Epithelial cell of proximal tubule (primary cell): ENCODE measurements at places on chromosomes 7 and 10. TPM values are rescaled to one million over a fixed set of nuclear protein-coding genes. Genes with fewer than 3 reads are reported as not detected.
A peak's percentile ranks its signal among the peaks of the same experiment; 100 is the strongest.

- no peak for DNase-seq
These were observed 150.5 kb upstream of the GPR26 start for GRCh38 chr10:123515661-123516060.

GRCh38 chr10:48769706-48770435, 85.2 kb downstream of the WDFY4 start:
- no peak for DNase-seq

- no peak for DNase-seq
These were observed 5.9 kb downstream of the TNKS2 start for GRCh38 chr10:91804126-91804510.

- no peak for DNase-seq
These were observed 59.1 kb upstream of the INPP5A start for GRCh38 chr10:132478341-132479023.

GRCh38 chr10:4070921-4071660, 286.1 kb upstream of the KLF6 start:
- DNase-seq, result no peak

DNA sequence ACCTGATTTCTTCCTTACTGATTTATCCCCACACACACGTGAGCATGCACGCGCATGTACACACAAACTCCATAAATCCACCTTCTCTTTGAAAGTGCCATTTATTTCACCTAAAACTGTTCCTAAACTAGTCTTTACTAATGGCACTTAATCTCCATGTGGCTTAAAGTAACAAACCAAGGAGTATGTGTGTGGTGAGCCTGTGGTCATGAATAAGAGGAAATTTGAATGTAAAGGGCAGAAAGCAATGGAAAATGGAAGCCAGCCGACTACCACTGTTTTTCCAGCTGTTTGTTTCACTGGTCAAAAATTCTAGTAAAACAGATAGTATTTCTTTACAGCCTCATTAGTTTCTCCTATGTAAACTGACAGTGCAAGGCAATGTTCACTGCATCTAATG, 23.8 kb downstream of the SEMA3C start:
- no peak for DNase-seq

DNA sequence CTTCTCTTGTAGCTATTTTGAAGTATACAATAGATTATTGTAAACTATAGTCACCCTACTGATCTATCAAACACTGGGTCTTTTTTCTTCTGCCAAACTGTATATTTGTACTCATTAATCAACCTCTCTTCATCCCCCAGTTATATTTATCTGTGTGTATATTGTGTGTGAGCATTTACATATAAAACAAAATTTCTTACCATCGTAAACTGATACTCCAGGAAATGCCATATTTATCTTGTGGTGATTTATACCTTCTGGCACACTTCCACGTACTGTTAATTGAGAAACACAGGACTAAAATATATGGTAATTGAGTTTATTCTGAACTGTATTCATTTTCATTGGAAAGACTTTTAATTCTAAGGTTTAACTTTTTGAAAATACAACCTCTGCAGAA, 18.9 kb downstream of the ANLN start:
- DNase-seq, result no peak

DNA sequence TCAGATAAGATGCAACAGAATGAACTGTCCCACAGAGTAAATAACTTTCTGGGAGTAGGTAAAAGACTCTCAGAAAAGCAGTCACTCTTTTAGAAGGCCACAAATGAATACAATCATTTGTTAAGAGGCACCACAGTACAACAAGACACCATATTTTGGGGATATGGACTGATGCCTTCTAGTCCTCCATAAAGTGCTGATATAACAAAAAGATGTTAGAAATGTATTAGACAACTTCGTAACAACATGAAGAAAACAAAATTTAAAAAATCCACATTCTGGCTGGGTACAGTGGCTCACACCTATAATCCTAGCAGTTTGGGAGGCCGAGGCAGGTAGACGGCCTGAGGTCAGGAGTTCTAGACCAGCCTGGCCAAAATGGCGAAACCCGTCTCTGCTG, 111.3 kb downstream of the HIPK2 start:
- DNase-seq, result no peak

DNA sequence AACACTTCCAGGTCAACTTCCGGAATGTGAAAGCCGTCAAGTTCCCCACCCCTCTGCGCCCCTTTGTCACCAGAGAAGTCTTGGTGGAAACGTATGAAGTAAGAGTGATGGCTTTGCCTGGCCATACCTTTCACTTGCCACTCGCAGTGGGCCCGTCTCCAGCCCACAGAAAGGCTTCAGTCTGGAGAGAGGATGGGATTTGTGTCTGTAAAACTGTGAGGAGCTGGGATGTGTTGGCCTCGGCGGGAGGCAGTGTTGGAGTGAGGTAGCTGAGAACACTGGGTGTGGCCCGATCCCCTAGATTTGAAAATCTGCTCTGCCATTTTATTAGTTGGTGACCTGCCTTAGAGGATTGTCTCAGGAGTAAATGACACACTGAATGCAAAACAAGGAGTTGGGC, 6.4 kb downstream of the ADCK2 start:
- no peak for DNase-seq

GRCh38 chr10:89393898-89394297, 1.5 kb downstream of the IFIT1 start:
- no peak for DNase-seq

GRCh38 chr10:49605939-49606509, 4.1 kb upstream of the SLC18A3 start:
- DNase-seq, result no peak

DNA sequence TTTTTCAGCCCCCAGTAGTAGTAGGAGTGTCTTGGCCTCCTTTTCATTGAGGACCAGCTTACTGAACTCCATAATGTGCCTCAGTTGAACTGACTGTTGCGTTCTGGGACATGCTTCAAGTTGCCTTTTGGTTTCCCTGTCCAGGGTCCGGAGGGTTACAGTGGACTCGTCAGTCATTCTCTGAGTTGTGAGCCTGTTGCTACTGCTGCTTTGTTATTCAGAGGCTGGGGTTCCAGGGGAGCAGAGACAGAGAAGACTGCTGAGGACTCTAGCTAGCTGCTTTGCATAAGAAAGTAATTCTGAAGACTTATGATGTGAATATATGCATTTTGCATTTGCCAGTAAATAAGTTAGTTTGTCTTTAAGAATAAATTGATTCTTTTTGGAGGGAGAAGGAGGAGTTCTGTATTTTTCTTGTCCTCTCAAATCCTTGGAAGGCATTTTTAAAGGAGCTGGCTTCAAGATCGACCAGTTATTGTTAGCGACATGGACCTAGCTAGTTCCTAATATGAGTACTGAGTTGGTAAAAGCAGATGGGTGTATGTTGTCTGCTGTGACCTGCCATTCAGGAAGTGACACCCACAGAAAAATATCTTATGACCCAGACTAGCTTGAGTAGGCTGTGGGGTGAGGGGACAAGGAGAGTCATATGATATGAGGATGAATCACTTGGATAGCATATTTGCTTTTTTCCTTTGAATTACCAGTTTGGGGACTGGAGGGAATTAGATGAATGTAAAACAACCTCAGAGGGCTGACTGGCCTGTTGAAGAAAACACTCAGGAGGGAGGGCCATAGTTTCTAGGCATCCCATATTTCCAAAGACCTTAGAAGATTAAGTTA, 8.3 kb downstream of the PI4K2A start:
- DNase-seq, result peak; percentile 63

GRCh38 chr10:61410353-61411070, 42.7 kb downstream of the TMEM26 start:
- no peak for DNase-seq

DNA sequence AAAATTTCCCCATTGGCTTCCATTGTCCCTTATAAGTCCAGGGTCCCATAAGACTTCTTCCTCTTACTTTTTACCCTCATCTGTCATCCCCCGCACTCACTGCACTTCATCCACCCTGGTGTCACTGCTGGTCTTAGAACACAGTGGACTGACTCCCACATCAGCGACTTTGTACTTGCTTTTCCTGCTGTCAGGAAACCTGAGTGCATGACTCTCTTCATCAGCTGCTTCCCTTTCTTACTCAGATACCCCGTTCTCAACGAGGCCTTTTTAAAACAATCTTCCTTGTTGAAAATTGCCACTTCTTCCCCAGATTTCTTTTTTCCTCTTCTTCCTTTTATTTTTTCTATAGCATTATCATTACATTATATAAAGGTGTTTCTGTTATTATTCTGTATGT, 305.4 kb downstream of the SDK1 start:
- DNase-seq, result no peak

- DNase-seq, result no peak
These were observed 119.0 kb upstream of the SORCS3 start for GRCh38 chr10:104521901-104522694.

DNA sequence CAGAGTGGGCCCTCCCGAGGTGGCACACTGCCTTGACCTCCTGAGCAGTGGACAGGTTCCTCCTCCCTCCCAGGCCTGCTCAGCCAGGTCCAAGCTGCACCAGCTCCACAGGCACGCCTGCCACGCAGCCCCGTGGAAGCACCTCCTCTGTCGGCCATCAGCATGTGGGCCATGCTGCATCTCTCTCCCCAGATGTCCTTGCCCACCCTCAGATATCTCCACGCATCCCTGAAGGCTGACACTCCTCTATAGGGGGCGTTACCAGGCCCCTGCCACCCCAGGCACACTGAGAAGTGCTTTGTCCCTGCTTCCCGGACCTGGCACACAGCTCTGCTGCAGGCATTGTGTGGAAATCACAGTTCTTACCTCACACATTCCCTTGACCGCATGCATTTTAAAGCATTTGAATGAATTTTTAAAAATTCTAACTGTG, 598.5 kb downstream of the SDK1 start:
- DNase-seq, result no peak

DNA sequence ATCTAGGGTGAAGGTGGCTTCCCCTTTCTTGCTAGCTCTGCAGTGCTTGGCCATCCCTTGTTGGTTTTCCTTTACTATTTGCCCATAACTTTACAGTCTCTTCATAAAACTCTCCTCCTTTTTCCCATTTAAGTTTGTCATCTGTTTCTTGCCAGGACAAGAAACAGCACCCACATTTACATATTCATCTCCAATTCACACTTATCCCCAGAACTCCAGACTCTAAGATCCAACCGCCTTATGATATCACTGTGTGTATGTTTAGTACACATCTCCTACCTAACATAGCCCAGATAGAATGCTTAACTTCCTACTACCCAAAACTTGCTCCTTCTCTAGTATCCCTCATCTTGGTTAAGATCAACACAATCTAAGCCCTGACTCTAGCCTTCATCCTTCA, 622.2 kb downstream of the KCNMA1 start:
- no peak for DNase-seq

GRCh38 chr7:45695249-45695995, 121.3 kb downstream of the ADCY1 start:
- DNase-seq, result no peak

GRCh38 chr10:91909117-91909677, at the start of gene FGFBP3:
FGFBP3 (minus strand) TSS chr10:91909486; CDS start chr10:91908969, 517 bp downstream.
- no peak for DNase-seq

DNA sequence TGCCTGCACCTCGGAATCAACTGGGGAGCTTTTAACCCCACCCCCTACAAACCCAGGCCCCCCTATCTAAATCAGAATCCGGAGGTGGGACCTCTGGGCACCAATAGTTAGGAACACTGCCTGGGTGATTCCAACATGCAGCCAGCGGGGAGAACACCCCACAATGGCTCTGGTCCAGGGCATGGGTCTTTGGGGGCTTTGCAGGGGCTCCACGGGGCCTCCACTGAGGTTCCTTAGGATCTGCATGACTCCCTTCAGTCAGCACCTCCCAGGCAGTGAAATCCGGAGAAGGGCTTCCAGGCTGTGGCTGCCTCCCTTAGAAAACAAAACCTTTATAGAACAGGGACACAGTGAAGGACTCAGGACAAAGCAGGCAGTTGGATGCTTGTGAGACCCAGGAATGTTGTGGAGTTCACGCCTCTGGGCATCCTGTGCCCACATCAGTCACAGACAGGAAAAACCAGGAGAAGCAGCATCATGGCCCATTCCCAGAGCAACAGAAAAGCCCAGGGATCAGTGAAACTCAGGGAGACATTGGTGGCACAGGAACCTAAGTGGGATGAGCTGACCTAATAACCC, 16.5 kb upstream of the AOC1 start:
- no peak for DNase-seq

Gene TRPV6
- total RNA-seq, result 0.06 and 0.29 TPM in 2 replicates

Gene LIPM
- not detected in 2 replicates for total RNA-seq

Gene SPDYE9
- total RNA-seq, result not detected in 2 replicates

Gene NACAD
- 3.9 and 7.9 TPM in 2 replicates for total RNA-seq

Gene OR9A4
- not detected in 2 replicates for total RNA-seq

Gene VWDE
- 0.12 and 0.29 TPM in 2 replicates for total RNA-seq

Gene UCMA
- not detected in 2 replicates for total RNA-seq

Gene FAM25G
- not detected in 2 replicates for total RNA-seq

Gene ZNF488
- 0.63 and 2.1 TPM in 2 replicates for total RNA-seq

Gene STEAP1B
- total RNA-seq, result 0.17 and 5.0 TPM in 2 replicates

Gene RTKN2
- total RNA-seq, result 7.1 and 13.8 TPM in 2 replicates

Gene TAS2R41
- total RNA-seq, result not detected in 2 replicates

Gene DNAJB6
- total RNA-seq, result 108 and 147 TPM in 2 replicates

Gene ACSL5
- total RNA-seq, result 3.1 and 3.3 TPM in 2 replicates

Gene CNPY1
- not detected in 2 replicates for total RNA-seq
